ENCODE measurements at places on chromosomes 11 and 22. TPM values are rescaled to one million over a fixed set of nuclear protein-coding genes. Genes with fewer than 3 reads are reported as not detected.

GRCh38 chr22:25827415-25827814 is 85.4 kb downstream of the MYO18B start:
- H3K27ac ChIP-seq, result no peak overlapping the region
- no peaks in the 10 kb centered on the region for H3K27me3 ChIP-seq
- H3K4me1 ChIP-seq, result peaks cover 18% of the 10 kb centered on the region

E2F8 gene
- 3.7 TPM for total RNA-seq

GRCh38 chr11:86395061-86395551 is 20.4 kb downstream of the CCDC81 start:
- H3K4me1 ChIP-seq, result no peaks in the 10 kb centered on the region
- H3K36me3 ChIP-seq, result no peaks in the 10 kb centered on the region
- H3K4me3 ChIP-seq, result no peak overlapping the region
- no peaks in the 10 kb centered on the region for H3K27me3 ChIP-seq
- no peak for DNase-seq
- no peak overlapping the region for H3K27ac ChIP-seq

HEPHL1 gene
- total RNA-seq, result not detected

DNA sequence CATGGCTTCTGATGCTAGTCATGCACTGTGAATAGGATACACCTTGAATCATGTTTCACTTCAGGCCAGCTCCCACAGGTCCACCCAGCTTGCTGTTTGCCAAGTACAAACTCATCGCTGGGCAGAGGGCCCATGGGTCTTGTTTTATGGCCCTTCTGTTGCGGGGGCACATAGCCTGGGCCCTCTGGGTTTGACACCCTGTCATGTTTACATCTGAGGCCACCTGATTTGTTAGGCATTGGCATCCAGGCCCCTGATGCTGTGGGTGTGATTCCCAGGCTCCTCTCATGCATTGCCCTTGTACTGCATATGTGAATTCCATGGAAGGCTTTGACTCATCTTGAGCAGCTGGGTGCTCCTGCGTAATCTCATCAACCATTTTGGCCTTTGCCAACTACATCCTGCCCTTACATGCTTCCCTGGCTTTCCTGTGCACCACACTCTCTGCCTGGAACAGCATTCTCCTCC is 32.6 kb downstream of the PPFIBP2 start:
- H3K27ac ChIP-seq, result no peak overlapping the region
- H3K27me3 ChIP-seq, result no peaks in the 10 kb centered on the region
- H3K4me3 ChIP-seq, result no peak overlapping the region
- DNase-seq, result no peak
- H3K36me3 ChIP-seq, result no peaks in the 10 kb centered on the region
- peaks cover 9% of the 10 kb centered on the region for H3K4me1 ChIP-seq

GRCh38 chr22:28548406-28548805 is 131.2 kb downstream of the TTC28 start:
- no peak overlapping the region for H3K4me3 ChIP-seq
- no peak for DNase-seq
- H3K27me3 ChIP-seq, result no peaks in the 10 kb centered on the region
- H3K27ac ChIP-seq, result no peak overlapping the region
- no peaks in the 10 kb centered on the region for H3K36me3 ChIP-seq

TIRAP gene
- total RNA-seq, result 8.9 TPM

DNA sequence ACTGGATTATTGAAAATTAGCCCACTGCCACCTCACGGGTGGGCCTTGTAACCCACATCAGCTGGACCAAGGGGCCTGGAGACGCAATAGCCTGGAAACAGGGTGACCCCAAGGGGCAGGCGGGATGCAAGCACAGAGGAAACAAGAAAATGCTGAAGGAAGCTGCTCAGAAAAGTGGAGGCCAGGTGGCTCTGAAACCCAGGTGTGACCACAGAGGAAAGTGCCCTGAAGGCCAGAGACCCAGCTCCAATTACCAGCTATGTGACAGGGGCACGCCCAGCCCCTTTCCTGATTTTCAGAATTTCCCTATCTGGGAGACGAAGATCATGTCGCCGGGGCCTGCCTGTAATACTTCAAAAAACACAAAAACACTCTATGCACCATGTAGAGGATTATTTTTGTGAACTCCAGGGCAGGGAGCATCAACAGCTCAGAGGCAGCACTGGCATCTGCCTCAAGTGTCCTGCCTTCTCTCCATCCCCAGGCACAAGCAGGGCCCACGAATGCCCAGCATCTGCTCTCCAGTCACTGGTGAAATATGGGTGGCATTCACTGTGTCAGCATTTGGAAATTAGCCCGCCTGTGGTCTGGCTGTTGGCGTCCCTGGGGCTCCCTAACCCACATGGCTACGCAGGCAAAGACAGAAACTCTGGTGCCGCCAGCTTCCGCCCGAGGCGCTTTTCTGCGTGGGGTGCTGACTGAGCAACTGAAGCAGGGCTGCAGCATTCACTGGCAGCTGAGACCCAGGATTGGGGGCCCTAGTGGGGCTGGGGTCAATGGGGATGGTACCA is 6.3 kb downstream of the KCNJ1 start:
- H3K4me1 ChIP-seq, result peaks cover 9% of the 10 kb centered on the region
- H3K27ac ChIP-seq, result no peak overlapping the region
- H3K36me3 ChIP-seq, result no peaks in the 10 kb centered on the region
- no peak for DNase-seq

EXT2 gene
- total RNA-seq, result 35.1 TPM

DNA sequence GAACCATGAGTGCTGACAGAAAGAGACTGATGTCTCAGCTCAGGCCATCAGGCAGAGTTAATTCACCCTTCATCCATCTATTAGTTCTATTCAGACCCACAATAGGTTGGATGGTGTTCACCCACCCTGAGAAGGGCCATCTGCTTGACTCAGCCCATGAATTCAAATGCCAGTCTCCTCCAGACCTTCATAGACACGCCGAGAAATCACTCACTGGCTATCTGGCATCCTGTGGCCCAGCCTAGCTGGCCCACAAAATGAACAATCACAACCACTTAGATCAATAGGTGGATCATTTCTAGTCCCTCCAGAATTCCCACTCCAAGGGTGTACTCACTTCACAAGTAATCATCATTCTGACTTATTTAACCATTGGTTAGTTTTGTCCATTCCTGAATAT is 58.2 kb downstream of the MYEOV start:
- H3K27ac ChIP-seq, result no peak overlapping the region
- no peaks in the 10 kb centered on the region for H3K36me3 ChIP-seq
- H3K4me1 ChIP-seq, result no peaks in the 10 kb centered on the region
- no peak for DNase-seq
- H3K4me3 ChIP-seq, result no peak overlapping the region

- H3K27me3 ChIP-seq, result no peaks in the 10 kb centered on the region
- peaks cover 39% of the 10 kb centered on the region for H3K4me1 ChIP-seq
- H3K4me3 ChIP-seq, result peak overlapping the region; percentile 2
- DNase-seq, result no peak
- H3K36me3 ChIP-seq, result peaks cover 35% of the 10 kb centered on the region
- peak overlapping the region; percentile 77 for H3K27ac ChIP-seq
These were observed 34.4 kb upstream of the PPARA start for GRCh38 chr22:46115755-46116490.

ZNRD2 gene
- 23.7 TPM for total RNA-seq

- H3K4me1 ChIP-seq, result peaks cover 14% of the 10 kb centered on the region
- H3K36me3 ChIP-seq, result no peaks in the 10 kb centered on the region
- H3K27ac ChIP-seq, result no peak overlapping the region
- H3K27me3 ChIP-seq, result peaks cover 39% of the 10 kb centered on the region
- DNase-seq, result no peak
- H3K4me3 ChIP-seq, result no peak overlapping the region
These were observed 496 bp upstream of the CST6 start for GRCh38 chr11:66011239-66011784.

DNA sequence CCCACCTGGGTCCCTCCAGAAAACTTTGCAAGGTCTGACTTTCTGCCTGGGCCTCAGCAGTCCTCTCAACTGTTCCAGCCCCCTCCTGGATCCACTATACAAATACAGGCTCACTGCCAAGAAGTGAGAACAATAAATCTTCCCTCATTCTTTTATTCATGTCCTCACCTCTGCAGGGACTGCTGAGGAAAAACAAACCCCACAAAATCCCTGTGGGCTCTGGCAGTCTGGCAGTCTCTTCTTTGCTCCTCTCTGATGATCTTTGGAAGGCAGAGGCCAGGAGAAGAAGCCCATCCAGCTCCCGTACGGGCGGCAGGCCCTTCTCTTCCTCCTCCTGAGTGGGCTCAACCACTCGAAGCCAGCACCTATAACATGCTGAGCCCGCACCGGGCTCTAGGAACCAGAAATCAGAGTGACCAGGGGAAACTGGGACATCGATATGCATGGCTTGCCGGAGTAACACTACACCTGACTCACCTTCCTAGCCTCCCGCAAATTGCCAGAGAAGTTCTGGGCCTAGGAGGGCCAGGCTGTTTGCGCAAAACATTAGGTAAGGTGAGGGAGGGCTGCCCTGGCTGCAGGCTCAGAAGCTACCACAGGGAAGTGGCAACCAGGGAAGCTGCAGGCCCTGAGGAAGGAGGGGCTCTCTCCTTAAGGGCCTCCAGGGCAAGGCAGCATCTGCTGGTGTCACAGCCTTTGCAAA is 24.2 kb downstream of the TMPRSS5 start:
- no peak overlapping the region for H3K4me3 ChIP-seq
- H3K36me3 ChIP-seq, result no peaks in the 10 kb centered on the region
- H3K27ac ChIP-seq, result no peak overlapping the region
- H3K4me1 ChIP-seq, result no peaks in the 10 kb centered on the region

DNA sequence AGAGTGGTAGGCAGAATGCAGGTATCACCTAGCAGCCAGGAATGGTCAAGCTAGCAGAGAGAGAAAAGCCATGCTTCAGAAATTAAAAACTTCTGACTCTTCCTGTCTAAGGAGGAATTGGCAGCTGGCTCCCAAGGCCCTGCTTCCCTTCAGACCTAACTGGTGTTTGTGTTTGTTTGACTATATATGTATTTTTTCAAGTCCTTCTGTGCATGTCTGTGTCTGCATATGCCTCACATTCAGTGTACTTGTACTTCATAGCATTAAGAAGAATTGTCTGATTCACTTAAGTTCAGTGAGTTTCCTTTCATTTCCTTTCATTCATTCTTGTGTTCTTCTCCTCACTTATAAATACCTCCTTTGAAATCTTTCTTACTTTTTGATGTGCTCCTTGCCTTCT is 109.0 kb upstream of the RRM1 start:
- H3K27ac ChIP-seq, result no peak overlapping the region
- no peaks in the 10 kb centered on the region for H3K27me3 ChIP-seq

MPZL3 gene
- 1.9 TPM for total RNA-seq

- DNase-seq, result no peak
- no peak overlapping the region for H3K27ac ChIP-seq
- H3K4me3 ChIP-seq, result no peak overlapping the region
- H3K27me3 ChIP-seq, result no peaks in the 10 kb centered on the region
These were observed 54.8 kb downstream of the DENND5A start for GRCh38 chr11:9210224-9210921.

DNA sequence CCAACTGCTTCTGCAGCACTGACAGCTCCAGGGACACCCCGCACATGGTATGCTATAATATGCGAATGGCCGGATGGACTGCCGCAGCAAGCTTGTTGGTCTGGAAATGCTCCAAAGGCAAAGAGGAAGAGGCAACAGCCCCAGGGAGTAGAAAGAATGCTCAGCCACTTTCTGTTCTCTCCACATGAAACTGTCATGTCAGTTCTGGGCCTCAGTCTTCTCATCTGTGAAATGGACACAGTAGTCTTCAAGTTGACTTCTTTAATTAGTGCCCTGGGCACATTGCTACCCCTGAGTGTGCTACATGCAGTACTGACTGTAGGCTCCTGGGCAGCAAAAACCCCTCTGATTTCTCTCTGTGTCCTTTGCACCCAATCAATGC is 19.9 kb downstream of the IL10RA start:
- H3K27ac ChIP-seq, result no peak overlapping the region
- DNase-seq, result no peak
- H3K27me3 ChIP-seq, result peaks cover 4% of the 10 kb centered on the region
- no peak overlapping the region for H3K4me3 ChIP-seq
- no peaks in the 10 kb centered on the region for H3K4me1 ChIP-seq

DNA sequence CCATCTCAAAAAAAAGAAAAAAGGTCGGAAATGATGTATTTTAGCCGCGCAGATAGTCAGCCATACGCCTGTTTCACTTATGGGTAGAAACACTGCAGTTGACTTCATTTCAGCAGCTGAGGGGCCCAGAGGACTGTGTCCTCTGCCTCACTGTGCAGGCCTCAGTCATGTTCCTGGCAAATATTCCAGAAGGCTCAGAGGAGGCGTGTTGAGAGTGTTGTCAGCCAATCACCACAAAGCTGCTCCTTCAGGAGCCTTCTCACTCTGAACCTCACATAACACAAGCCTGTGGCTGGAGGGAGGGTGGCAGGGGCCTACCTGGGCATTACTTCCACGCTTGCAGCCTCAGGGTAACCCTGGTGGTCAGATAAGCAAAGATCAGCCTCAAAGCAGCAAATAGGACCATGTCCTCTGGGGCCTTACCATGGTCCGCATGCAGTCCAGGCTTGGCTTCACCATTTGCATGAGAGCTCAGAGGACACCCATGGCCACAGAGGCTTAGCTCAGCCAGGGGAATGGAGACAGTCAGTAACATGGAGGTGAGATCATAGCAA is 17.3 kb upstream of the TREH start:
- H3K27ac ChIP-seq, result no peak overlapping the region
- H3K27me3 ChIP-seq, result no peaks in the 10 kb centered on the region
- no peak overlapping the region for H3K4me3 ChIP-seq
- H3K4me1 ChIP-seq, result no peaks in the 10 kb centered on the region

GRCh38 chr11:19895776-19896175 is 183.1 kb downstream of the NAV2 start:
- H3K4me1 ChIP-seq, result no peaks in the 10 kb centered on the region
- H3K27me3 ChIP-seq, result no peaks in the 10 kb centered on the region
- H3K27ac ChIP-seq, result no peak overlapping the region

DNA sequence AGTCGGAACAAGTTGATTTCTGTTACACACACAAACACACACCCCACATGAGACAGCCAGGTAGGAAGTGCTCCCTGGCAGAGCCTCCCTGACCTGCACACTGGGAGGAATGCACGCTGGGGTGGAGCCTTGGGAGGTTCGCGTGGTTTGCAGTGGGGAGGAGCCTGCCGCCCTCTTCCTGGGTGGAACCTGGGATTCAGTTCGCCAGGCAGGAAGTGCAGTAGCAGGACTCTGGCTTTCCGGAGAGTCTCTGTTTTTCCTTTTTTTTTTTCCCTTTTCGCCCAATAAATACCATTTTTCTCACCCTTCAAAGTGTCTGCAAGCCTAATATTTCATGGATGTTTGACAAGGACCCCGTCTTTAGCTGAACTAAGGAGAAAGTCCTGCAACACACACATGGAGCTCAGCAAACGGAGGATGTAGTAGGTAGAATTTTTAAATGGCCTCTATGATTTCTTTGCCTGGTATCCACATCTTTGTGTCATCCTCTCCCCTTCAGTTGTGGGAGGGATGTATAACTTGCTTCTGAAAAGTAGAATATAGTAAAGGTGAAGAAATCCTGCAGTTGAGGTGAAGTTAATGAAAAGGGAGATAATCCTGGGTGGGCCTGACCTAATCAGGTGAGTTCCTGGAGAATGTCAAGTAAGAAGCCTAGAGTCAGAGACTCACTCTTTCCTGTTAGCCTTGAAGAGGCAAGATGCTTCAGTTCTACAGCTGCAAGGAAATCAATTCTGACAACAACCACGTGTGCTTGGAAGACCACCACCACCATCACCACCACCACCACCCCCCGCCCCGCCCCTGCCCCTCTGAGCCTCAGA is 72.9 kb downstream of the PIWIL4 start:
- DNase-seq, result peak; percentile 14
- H3K4me1 ChIP-seq, result peaks cover 28% of the 10 kb centered on the region
- peak overlapping the region; percentile 78 for H3K27ac ChIP-seq
- no peaks in the 10 kb centered on the region for H3K27me3 ChIP-seq
- H3K4me3 ChIP-seq, result peak overlapping the region; percentile 17
- no peaks in the 10 kb centered on the region for H3K36me3 ChIP-seq

PAX6 gene
- total RNA-seq, result not detected
